ENCODE measurements at places on chromosomes 2 and 18. TPM values are rescaled to one million over a fixed set of nuclear protein-coding genes. Genes with fewer than 3 reads are reported as not detected.

UGT1A6 gene
- polyA plus RNA-seq = not detected

LYG1 gene
- not detected for polyA plus RNA-seq

KLHL29 gene
- polyA plus RNA-seq = 3.2 TPM

ZNF142 gene
- polyA plus RNA-seq = 2.4 TPM

PRKD3 gene
- polyA plus RNA-seq = 5.2 TPM

IL1R1 gene
- polyA plus RNA-seq = 0.35 TPM

STON1 gene
- 5.3 TPM for polyA plus RNA-seq

SPR gene
- polyA plus RNA-seq = 11.7 TPM
